8988T (cell line): ENCODE measurements at places on chromosomes 16 and 17.

DNA sequence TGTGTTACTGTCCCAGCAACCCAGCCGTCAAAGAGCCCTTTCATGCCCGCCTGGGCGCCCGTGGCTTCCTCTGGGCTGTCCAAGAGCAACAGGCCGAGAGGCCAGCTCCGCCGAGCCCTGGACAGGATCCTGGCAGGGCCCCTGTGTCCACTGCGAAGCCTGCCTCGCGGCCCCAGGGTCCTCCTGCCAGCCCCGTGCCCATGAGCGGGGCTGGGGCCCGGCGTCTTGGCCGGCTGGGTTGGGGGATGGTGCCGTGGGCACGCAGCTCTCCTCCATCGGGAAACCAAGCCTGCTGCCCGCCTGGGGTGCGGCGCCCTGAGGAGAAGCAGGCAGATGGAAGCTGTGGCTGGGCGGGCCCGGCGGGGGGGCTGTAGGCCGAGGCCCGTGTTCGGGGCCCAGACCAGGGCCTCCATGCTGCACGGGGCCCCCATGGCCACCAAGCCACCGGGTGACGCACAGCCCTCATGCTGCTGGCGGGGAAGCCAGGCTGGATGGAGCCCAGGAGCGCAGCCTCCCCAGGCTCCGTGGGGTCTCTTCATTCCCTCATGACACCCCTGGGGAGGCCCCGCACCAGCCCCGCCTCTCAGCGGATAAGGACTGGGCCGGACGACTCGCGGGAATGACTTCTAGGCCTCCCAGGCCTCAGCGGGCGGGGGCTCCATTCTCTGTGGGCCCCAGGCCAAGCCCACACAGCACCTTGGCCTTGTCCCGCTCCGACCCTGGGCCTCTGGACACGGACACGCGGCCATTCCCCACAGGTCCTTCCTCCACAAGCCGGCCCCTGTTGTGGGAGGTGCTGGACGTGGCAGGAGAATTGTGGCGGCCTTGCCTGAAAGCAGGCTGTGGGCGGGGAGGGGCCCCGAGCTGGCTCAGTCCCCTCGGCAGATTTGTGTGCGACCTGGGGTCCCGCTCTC, at the start of gene C1QTNF8:
TSS of gene C1QTNF8 (minus strand) at position 76 of the 914 bp plus-strand sequence. CDS start 1,322 bp downstream, outside the sequence.
- DNase-seq, result no peak

- DNase-seq, result no peak
Measured at GRCh38 chr17:12421077-12421476, 244.6 kb upstream of the MYOCD start.

GRCh38 chr16:24991349-24991748, 23.8 kb downstream of the ARHGAP17 start:
- no peak for DNase-seq

- no peak for DNase-seq
Measured at GRCh38 chr17:51147650-51148049, 5.7 kb upstream of the NME1 start.

DNA sequence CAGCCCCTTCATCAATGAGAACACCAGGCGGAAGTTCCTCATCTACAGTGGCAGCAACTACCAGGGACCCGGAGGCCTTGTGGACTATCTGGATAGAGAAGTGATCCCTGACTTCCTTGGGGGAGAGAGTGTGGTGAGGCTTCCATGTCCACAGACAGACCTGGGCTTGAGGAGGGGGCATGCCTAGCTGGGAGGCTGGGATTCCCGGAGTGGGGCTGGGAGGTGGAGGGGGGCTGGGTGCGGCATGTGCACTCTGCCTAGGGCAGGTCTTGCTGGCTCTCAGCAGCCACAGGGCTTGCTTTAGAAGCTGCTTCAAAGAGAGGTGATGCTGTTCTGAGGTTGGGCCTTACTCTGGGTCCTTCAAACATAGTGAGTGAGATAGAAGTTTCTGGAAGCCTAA, 27.8 kb downstream of the NAGPA start:
- DNase-seq, result no peak

DNA sequence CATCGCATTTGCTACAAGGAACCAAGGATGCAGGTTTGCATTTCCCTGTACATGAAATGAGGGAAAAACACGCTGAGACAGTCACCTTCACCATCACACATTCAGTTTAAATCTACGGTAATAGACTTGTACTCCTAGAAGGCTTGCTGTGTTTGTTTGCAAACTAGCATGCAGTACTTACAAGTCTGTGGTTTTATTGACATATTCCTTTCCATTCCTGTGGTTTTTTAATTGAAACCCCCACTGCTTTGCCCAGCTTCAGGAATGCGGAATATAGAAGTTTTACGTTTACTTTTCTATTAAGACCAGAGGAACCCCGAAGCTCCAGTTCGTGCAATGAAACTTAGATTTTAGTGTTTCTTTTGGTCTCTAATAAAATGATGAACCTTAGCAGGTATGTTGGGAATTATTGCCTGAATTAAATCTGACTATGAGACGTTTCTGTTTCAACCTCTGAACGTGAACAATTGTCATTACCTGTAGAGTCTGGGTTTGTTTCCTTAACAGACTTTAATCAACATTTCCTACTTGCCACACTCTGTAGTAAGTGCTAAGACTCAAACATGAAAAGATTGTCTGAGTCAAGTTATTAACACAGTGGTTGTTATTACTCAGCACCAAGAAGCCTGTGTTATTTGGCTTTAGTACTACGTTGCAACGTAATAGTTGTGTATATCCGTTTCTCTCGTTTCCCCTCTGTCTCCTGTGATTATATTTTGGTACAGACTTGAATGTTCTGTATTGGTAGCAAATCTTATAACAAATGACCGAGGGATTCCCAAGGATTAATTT, 793.3 kb upstream of the GOT2 start:
- no peak for DNase-seq

- no peak for DNase-seq
Measured at GRCh38 chr16:72811188-72811720, 236.7 kb downstream of the ZFHX3 start.
